ENCODE measurements at places on chromosomes 6 and 20.

DNA sequence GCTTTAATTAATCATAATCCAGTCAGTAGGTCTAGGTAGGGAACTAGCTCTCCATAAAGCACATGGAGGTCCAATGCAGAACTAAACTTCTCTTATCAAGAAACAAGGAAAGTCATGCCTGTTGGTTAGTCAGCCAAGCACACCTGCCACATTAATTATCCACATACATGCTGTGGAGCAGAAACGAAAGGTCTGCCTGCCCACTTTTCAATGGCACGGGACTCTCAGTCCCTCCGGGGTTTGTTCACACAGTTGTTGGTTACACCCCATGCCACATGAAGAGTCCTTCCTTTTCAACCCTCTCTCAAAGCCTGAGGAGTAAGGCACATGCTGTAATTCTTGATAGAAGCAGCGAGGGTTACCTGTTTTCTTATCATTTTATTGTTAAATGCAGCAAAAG, 1096.4 kb upstream of the MAP3K7 start:
- no peak for DNase-seq

DNA sequence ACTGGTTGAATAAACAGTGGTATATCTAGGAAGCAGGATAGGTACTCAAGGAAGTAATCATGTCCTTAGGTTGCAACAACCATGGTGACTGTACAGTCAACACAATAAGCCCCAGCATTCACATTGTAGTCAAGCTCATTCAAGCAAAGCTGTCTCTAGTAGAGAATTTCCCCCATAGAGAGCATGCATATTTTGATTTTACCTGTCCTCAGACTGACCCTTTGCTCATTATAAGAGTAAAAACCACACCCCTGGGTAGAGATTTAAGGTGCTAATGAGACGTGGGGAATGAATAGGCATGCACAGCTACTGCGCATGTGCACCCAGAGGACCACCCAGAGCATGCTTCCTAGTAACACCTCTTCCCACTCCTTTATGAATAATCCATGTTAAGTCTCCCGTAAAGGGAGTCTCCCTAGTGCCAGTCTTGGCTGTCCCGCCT, 6.1 kb upstream of the RNF8 start:
- DNase-seq = no peak

DNA sequence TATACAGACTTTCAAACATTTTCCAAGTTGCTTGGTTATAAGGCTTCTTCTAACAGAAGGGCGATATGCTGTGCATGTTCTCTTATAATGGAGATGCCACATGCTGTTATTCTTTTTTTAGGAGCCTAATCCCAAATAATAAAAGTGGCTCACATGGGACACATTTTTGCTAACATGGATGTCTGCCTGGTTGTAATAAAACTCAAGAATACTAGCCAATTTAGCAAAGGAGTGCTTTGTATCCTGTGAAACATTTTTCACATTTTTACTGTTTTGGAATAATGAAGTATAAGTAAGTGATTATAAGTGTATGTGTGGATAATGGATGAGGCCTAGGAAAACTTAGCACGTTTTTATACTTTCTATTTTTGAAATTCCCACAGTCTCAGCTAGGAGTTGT, 312.2 kb downstream of the LAMA2 start:
- no peak for DNase-seq

GRCh38 chr6:106609699-106610098, 19.6 kb downstream of the RTN4IP1 start:
- no peak for DNase-seq

GRCh38 chr6:136274062-136274461, 15.6 kb downstream of the BCLAF1 start:
- no peak for DNase-seq

DNA sequence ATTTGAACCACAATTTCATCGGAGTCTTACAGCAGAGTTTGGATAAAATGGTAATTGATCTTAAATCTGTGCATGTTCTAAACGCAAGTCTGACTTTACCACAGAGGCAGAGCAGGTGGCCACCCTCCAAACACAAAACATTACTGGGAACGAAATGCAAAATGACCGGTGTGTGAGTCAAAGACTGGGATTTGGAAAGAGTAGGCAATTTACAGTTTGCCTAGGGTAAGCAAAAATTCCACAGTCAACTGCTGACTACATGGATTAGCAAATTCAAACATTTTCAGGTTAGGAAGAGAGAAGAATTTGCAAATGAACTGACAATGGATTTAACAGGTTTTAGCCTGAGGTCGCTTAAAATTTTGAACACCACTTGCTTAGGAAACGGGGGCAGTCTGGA, 444.4 kb downstream of the HDGFL1 start:
- no peak for DNase-seq

DNA sequence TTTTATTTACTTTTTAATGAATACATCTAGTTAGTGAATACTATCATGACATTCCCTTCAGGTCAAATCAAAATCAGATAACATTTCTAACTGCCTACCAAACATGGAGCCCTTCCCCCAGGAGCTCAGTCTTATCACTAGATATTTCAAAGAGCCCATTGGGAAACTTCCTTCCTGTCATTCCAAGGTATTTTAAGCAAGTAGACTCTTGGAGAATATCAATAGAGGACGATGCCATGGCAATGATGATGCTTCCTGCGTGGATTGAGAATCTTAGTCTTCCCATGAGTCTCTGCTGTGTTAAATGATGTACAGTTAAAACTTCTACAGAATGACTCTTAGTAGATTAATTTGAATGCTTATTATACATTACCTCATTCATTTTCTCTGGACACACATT, 384.9 kb downstream of the CENPW start:
- DNase-seq = no peak

DNA sequence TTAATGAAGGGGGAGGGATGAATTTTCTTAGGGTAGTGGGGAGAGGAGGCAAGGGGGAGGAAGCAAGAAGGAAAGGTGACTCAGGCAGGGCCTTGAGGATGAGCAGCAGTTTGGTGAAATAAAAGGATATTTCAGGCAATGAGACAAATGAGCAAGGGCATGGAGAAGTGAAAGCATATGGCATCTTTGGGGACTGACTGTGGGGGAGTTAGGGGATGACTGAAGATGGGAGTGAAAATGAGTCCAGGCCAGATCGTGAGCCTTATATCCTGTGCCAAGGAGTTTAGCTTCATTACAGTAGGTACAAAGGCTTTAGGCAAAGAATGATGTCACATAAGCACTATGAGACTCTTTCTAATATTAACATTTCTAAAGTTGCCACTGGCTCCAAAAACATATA, 51.9 kb downstream of the ILRUN start:
- DNase-seq = no peak

DNA sequence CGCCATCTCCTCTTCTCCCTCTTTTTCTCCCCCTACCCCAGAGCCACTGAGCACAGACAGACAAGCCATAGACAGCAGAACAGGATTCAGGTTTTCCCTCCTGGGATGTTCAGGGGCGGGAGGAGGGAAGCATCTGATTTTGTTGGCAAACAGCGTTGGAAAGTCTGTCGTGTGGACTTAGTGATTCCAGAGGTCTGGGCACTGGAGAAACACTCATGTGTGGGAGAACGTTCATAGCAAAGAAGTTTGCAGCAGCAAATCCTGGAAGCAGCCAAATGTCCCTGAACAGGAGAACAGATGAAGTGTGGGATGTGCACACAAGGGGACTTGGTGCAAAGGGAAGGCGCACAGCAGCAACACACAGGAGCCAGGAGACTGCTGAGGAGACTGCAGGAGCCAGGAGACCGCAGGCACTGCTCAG, 264.1 kb upstream of the CDYL start:
- no peak for DNase-seq

DNA sequence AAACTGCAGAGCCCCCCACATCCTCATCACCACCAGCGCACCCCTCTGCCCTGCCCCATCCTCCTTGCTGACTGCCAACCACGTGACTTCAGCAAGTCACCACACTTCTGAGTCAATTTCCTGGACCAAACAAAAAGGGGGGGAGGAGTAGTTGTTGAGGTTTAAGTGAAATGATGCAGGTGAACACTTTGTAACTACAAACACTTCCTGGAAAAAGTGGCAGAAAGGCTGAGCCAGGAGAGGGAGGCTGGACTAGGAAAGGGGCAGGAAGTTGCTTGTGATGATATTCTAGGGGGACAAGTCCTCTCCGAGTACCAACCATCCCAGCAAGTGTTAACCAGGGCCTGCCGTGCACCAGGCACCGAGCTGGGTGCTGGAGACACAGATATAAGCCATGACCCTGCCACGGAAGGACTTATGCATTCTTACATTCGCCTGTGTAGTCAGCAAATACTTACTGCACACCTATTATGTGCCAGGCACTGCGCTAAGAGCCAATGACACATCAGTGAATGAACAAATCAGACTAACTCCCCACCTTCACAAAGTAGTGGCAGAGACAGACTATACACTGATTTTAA, 67.3 kb downstream of the PREX1 start:
- DNase-seq = no peak

GRCh38 chr6:150567380-150567779, 32.3 kb upstream of the PLEKHG1 start:
- no peak for DNase-seq
